ENCODE measurements at places on chromosomes 2 and 18. TPM values are rescaled to one million over a fixed set of nuclear protein-coding genes. Genes with fewer than 3 reads are reported as not detected.

Gene LBX2
- total RNA-seq = 0.76 TPM

Gene PHOSPHO2
- 5.9 TPM for total RNA-seq

Gene ZNF892
- 3.1 TPM for total RNA-seq

Gene IRS1
- total RNA-seq = 28.6 TPM

Gene APLF
- total RNA-seq = 4.5 TPM

Gene LAMA3
- total RNA-seq = 44.4 TPM

Gene NPPC
- total RNA-seq = not detected

Gene CENPO
- 21.3 TPM for total RNA-seq

GRCh38 chr2:43051338-43051737 lies 175.1 kb downstream of the ZFP36L2 start:
- DNase-seq = peak; percentile 74
- no peaks in the 10 kb centered on the region for H3K27me3 ChIP-seq
- no peak overlapping the region for H3K4me3 ChIP-seq
- peaks cover 57% of the 10 kb centered on the region for H3K4me1 ChIP-seq
- no peaks in the 10 kb centered on the region for H3K36me3 ChIP-seq

- no peak for DNase-seq
- no peak overlapping the region for H3K4me3 ChIP-seq
- H3K36me3 ChIP-seq = no peaks in the 10 kb centered on the region
- H3K27me3 ChIP-seq = no peaks in the 10 kb centered on the region
These were observed 37.3 kb downstream of the CYRIA start for GRCh38 chr2:16628314-16628713.

DNA sequence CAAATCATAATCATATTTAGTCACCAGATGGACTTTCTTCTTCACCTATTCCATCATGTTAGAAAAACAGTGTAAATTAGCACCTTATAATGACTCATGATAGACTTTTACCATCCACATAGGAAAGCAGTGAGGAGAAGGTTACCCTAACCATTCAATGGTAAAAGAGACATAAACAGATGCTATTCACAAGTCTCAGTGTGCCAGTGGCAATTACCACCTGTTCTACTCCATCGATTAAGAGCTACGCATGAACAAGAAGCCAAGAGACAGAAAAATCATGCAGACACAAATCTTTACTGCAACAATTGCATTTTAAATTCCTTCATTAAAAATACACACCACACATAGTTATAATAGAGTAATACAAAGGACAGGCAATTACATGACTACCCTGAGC lies 106.7 kb upstream of the CHAC2 start:
- DNase-seq = no peak
- no peaks in the 10 kb centered on the region for H3K36me3 ChIP-seq
- no peak overlapping the region for H3K27ac ChIP-seq
- H3K4me1 ChIP-seq = no peaks in the 10 kb centered on the region
- H3K27me3 ChIP-seq = no peaks in the 10 kb centered on the region
- no peak overlapping the region for H3K4me3 ChIP-seq

DNA sequence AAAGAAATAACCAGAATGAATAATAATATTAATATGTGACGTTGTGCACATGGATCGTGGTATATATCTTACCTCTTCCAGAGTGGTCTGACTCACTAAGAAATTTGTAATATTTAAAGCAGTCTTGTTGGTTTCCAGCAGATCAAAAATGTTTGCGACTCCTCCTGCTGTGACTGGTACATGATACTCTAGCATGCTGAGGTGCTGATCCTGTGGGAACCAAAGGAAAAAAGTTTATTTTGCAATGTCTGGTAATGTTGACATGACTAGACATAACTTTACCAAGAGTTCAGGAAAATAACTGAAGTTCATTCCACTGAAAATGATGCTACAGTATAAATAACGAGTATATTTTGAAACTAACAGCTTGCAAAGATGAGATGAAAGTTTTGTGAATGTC lies 124.5 kb upstream of the BARD1 start:
- H3K27me3 ChIP-seq = no peaks in the 10 kb centered on the region
- no peaks in the 10 kb centered on the region for H3K36me3 ChIP-seq
- H3K27ac ChIP-seq = no peak overlapping the region
- H3K4me1 ChIP-seq = no peaks in the 10 kb centered on the region
- no peak overlapping the region for H3K4me3 ChIP-seq
- no peak for DNase-seq

DNA sequence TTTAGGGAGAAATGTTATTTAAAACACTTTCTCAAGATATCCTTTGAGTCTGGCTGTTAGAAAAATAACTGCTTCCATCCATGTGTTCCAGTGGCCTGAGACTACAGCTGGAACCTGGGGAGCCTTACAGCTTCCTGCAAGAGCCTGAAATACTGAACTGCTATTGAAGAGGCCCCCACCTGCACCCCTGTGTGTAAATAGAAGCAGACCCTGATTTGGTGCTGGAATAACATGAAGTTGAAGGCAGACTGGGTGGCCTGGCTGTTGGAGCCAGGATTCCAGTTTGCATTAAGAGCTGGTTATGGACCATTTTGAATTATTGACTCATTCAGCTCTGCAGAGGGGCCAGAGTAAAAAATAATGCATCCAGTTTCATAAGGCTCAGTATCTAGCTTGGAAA lies 61.9 kb downstream of the DIS3L2 start:
- H3K27me3 ChIP-seq = no peaks in the 10 kb centered on the region
- no peaks in the 10 kb centered on the region for H3K4me1 ChIP-seq
- no peak for DNase-seq
- H3K36me3 ChIP-seq = peaks cover 11% of the 10 kb centered on the region
- no peak overlapping the region for H3K27ac ChIP-seq

GRCh38 chr2:21301871-21302455 lies 178.2 kb downstream of the TDRD15 start:
- H3K4me3 ChIP-seq = no peak overlapping the region
- 0 out of 2 replicates have a peak, but pooled peaks cover 6% of the 10 kb centered on the region for H3K4me1 ChIP-seq
- peaks cover 15% of the 10 kb centered on the region for H3K27me3 ChIP-seq
- no peak for DNase-seq
- no peaks in the 10 kb centered on the region for H3K36me3 ChIP-seq

GRCh38 chr18:51153659-51154371 lies 43.7 kb downstream of the MEX3C start:
- no peak overlapping the region for H3K27ac ChIP-seq
- H3K4me1 ChIP-seq = peaks cover 16% of the 10 kb centered on the region
- no peaks in the 10 kb centered on the region for H3K36me3 ChIP-seq
- H3K4me3 ChIP-seq = no peak overlapping the region

DNA sequence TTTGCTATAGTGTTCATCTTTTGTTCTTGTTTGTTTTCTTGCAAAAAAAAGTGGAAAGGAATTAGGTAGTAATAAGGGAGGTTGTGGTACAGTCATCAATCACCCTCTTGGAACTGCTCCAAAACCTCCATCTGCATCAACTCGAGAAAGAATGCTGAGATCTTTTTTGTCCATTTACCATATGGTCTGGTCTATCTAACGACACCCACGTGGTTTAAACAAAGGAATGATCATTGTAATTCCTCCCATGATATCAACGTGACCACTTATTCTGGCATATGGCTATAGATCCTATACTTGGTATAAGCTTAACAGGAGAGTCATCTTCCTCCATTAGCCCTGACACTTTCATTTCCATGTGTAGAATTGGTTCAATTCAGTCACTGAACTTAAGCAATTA lies 1025.3 kb upstream of the NXPH2 start:
- no peaks in the 10 kb centered on the region for H3K4me1 ChIP-seq
- DNase-seq = no peak
- H3K27me3 ChIP-seq = no peaks in the 10 kb centered on the region

GRCh38 chr2:241770185-241770935 lies 6.3 kb upstream of the GAL3ST2 start:
- no peak overlapping the region for H3K4me3 ChIP-seq
- DNase-seq = no peak
- no peaks in the 10 kb centered on the region for H3K27me3 ChIP-seq
- H3K4me1 ChIP-seq = peaks cover 18% of the 10 kb centered on the region
- no peak overlapping the region for H3K27ac ChIP-seq

DNA sequence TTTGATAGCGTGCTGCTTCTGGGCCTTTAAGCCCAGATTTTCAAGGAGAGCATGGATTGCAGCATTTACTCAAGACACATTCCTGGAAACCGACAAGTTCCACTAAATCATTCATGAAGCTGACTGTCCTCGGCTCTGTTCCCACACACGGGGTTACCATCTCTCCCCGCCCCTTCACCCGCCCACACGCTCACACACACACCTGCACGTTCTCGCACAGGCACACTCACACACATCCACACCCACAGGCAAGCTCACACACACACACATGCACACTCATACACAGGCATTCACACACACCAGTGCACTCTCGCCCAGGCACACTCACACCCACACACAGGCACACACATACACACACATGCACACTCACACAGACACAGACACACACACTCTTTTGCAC lies 150.0 kb upstream of the AGAP1 start:
- DNase-seq = no peak
- no peak overlapping the region for H3K27ac ChIP-seq
- no peaks in the 10 kb centered on the region for H3K36me3 ChIP-seq
- no peaks in the 10 kb centered on the region for H3K27me3 ChIP-seq

DNA sequence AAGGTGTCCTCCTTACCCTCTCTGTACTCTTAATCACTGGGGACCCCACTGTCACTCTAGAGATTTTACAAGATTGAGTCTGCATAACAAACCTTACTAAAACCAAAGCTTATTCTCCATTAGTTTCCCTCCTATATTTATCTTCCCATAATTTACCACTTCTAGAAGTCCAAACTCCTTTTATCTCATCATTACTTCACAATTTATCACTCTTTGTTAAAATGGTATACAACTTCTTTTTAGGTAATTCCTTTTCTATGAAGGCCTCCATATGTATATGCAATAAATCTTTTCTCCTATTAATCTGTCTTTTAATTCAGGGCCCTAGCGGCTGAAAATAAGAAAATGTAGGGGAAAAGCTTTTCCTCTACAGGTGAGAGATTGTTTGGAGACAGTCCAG lies 152.4 kb downstream of the MSH2 start:
- no peaks in the 10 kb centered on the region for H3K27me3 ChIP-seq
- peaks cover 7% of the 10 kb centered on the region for H3K4me1 ChIP-seq
- no peak for DNase-seq
- H3K27ac ChIP-seq = no peak overlapping the region

- H3K27ac ChIP-seq = no peak overlapping the region
- no peak for DNase-seq
- no peaks in the 10 kb centered on the region for H3K27me3 ChIP-seq
- no peak overlapping the region for H3K4me3 ChIP-seq
- H3K36me3 ChIP-seq = no peaks in the 10 kb centered on the region
These were observed 129.8 kb downstream of the METTL4 start for GRCh38 chr18:2441544-2441943.

DNA sequence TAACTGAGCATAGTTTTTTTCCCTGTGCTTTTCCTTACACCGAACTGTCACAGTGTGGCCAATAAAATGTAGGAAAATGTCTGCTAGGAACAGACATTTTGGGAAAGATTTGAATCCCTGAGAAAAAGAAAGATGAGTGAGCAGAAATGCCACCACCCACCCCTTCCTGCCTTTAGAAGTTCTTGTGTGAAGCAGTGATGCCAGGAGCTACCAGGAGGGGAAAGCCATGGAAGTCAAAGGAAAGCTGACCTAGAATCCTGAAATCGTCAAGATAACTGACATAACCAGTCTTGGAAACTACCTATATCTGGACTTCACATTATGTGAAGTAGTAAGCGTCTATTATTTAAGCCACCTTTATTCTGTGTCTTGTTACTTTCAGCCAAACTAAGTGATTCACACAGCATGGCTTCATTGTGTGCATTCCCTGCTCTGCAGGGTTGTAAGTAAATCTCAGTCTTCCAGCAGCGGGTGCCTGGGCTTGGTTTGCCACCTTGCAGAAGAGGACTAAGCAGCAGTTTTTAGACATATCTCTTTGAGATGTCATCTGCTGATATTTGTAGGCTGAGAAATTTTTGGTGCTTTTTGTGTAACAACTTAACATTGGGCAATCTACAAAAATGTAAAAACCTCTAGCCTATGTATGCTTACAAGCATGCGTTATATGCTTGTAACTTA lies 11.2 kb upstream of the SPRED2 start:
- no peak overlapping the region for H3K4me3 ChIP-seq
- no peak overlapping the region for H3K27ac ChIP-seq
- no peaks in the 10 kb centered on the region for H3K36me3 ChIP-seq
- DNase-seq = no peak

GRCh38 chr18:48409591-48410094 lies 460 bp upstream of the ZBTB7C start:
- H3K27ac ChIP-seq = no peak overlapping the region
- no peaks in the 10 kb centered on the region for H3K27me3 ChIP-seq
- H3K4me1 ChIP-seq = peaks cover 14% of the 10 kb centered on the region
- H3K4me3 ChIP-seq = peak overlapping the region; percentile 99

- H3K27me3 ChIP-seq = no peaks in the 10 kb centered on the region
- peak; percentile 47 for DNase-seq
- no peaks in the 10 kb centered on the region for H3K36me3 ChIP-seq
- H3K4me1 ChIP-seq = no peaks in the 10 kb centered on the region
These were observed 182.3 kb downstream of the RDH14 start for GRCh38 chr2:18378020-18378653.

DNA sequence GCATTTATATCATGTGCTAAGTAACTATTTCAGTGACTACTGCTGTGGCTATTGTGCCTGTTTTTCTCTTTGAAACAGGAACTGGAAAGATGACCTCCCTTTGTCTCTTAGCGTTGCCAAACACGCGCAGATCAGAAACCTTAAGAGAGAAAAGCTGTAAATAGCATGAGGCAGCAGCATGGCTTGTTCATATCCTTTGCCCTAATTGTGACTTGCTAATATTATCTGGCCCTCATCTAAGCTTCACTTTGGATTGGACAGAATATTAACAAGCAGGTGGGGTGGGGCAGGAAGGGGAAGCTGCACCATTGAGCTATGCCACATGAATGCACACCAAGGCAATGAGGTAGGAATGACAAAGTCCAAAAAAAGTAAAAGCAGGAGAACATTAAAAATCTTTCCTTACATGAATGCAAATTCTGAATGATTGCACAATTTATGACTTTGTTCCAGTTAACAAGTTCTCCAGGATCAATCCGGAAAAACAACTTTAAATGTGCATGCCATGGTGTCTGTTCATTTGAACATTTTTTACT lies 128.4 kb downstream of the IRS1 start:
- H3K4me1 ChIP-seq = peaks cover 34% of the 10 kb centered on the region
- DNase-seq = no peak
- no peaks in the 10 kb centered on the region for H3K27me3 ChIP-seq
- H3K36me3 ChIP-seq = no peaks in the 10 kb centered on the region

- no peaks in the 10 kb centered on the region for H3K27me3 ChIP-seq
- no peak overlapping the region for H3K4me3 ChIP-seq
- no peak overlapping the region for H3K27ac ChIP-seq
- H3K4me1 ChIP-seq = 0 out of 2 replicates have a peak, but pooled peaks cover 3% of the 10 kb centered on the region
- DNase-seq = no peak
- no peaks in the 10 kb centered on the region for H3K36me3 ChIP-seq
These were observed 135.5 kb downstream of the MEIS1 start for GRCh38 chr2:66570471-66570870.
